ENCODE measurements at places on chromosomes 11 and 22.

DNA sequence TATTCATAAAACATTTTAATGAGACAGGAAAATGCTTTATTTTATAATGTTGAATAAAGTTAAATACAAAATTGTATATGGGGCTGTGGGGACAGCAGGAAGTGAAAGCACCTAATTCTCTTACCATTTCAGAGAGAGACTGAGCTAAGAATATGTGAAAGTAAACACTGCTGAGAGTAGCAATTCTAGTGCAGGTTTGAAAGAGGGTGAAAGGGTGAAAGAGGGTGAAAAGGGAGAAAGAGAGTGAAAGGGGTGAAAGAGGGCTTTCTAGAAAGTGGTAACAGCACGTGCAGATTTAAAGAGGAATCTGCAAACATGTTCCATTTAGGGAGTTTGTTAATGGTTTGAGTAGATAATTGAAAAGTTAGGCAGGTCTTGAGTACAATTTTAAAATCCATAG is 652.0 kb upstream of the CCDC90B start:
- no peak for DNase-seq

DNA sequence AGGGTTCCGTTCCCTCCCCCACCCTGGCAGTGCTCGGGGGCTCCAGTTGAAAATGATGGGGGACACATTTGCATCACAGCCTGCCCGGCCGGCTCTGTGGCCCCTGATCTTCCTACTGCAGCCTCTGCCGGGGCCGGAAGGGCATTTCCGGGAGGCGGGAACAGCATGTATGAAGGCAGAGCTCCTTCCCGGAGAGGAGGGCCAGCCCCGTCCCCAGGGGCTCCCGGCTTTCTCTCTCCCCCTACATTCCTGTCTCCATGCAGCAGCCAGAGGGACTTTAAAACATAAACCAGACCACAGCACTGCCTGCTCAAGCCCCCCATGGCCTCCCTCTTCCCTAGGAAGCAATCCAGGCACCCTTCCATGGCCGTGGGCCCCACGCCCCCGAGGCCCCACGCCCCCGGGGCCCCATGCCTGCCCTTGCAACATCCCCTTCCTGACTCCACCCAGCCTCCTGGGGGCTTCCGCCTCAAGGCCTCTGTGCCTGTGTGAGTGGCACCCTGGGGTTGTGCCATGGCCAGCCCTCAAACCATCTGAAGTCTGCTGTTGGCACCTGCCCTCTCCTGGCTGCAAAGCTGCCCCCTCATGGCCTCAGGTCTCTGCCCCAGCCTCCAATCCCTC is 73.1 kb downstream of the CDKN1C start:
- DNase-seq: no peak

DNA sequence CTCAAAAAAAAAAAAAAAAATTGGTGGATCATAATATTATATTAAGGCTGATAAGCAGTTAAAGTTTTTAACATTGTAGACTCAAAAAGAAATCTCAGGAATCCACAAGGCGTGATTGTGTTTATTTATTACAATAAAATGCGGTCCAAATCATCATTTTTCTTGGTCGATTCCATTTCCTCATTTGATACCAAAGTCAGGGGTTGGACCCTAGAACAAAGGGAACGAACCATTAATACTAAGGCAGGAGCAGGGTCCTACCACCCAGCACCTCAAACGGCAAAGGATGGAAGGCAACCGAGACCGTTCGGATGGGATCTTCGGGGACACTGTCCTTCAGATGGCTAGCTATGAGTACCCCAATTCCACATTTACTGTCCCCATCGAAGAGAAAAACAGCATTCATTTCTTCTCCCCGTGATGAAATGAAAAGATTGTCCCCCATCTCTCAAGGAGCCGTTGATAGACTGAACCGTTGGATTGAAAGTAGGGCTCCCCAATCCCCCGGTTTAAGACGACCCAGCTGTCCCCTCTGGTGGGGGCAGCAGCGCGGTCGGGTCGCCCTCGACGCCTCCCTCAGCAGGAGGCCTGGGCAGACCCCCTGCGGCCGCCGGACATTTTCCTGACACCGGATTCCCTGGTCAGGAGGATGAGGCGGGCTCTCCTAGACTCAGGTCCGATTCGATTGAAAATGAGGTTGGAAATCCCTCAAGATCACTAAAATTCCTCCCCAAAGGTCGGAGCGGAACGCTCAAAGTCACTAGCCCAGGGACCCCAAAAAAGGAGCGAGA is 607 bp downstream of the DMC1 start:
- DNase-seq: no peak

DNA sequence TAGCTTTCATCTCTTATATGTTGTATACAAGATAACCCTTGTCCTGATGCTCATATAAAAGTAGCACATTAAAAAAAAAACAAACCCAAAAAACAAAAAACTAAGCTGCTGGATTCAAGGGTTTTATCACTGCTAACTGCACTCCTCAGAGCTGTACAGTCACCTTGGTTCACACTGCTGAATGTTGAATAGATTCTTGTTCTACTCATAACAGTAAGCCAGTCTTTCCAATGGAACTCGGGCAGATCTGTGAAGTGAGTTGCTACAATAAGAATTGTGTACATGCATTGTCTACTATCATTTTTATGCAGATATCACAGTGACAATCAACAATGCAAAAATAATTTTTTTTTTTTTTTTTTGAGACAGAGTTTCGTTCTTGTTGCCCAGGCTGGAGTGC is 4.7 kb downstream of the HARBI1 start:
- DNase-seq: no peak

GRCh38 chr11:75301131-75301530 is 50.3 kb downstream of the ARRB1 start:
- no peak for DNase-seq

- no peak for DNase-seq
Observed at GRCh38 chr22:44573451-44573850, 75.4 kb upstream of the RTL6 start.

GRCh38 chr22:37862570-37863325 is 13.5 kb downstream of the EIF3L start:
- DNase-seq: no peak

DNA sequence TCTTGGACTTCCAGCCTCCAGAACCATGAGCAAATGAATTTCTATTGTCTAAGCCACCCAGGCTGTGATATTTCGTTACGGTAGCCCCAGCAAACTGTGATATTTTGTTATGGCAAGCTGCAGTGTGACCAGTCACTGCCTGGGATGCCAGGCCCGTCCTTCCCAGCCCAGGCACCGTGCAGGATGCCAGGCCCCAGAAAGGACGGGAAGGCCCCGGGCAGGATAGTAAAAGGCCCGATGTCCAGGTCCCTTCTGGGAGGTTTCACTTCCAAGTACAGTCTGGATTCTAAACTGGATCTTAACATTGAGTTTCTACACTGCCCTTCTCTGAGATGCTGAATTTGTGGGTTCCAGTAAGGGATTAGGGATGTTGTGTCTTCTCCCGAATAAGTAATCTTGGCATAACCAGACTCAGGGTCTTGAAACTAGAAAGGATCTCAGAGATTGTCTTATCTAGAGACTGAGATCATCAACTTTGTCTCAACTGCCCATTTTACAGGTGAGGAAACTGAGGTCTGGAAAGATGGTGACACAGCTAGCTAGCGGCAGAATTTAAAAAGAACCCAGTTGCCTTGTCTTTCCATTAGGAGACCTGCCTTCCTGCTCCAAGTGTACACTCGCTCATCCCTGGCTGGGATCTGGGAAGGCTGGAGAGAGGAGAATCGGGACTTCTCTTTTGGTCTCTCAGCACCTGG is 19.9 kb downstream of the RPUSD4 start:
- DNase-seq: no peak

DNA sequence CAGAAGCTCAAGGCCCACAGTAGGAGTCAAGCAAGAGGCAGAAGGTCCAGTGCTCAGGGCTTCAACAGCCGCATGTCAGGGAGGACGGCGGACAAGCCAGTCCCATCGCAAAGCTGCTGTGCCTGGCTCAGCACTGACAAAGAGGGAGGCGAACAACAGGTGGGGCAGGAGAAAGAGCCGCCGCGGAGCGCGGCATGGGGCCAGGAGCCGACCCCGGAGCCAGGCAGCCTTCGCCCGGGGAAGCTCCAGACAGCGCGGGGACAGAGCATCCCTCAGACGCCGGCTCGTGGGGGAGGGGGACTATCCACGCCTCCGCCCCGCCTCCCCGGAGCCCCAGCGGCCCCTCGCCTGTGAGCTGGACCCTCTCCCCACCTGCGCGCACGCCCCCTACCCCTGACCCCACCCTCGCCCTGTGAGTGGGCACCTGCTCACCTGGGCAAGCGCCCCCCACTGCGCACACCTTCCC is 369 bp downstream of the DHCR7 start:
- DNase-seq: no peak

DNA sequence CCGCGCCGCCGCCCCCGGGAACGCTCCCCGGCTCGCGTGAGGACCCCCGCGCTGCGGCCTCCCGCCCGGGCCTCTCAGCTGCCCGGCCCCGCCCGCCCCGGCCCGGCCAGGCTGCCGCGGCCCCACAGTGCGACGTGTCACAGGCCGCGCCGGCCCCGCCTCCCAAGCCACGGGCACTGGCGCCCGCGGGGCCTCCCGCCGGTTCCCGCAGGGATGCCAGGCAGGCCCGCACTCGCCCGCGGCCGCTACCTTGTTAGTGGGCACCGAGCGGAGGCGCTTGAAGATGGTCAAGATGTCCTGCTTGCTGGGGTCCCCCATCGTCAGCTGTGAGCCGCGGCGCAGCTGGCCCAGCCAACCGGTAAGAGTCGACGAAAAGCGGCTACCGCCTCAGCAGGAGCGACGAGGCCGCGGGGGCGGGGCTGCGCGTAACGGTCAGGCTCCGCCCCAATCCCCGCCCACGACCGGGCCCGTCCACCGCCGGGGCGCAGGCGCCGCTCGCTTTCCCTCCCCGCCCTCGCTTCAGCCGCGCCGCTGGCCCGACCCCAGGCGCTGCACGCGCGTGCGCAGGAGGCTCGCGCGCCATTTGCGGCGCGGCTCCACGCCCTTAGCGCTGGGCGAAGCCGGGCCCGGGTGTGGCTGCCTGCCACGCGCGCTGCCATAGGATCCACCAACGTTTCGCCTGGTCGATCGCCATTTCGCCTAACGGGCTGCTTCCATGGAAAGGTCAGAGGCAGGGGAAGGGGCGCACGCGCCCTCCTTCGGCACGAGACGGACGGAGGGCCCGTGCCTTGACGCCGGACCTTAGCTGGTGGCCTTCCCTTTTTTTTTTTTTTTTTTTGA is at the start of gene ARFGAP3:
Gene ARFGAP3, minus strand, starts transcription at position 409 of the 840 bp plus-strand sequence. Its CDS starts 91 bp downstream, at position 318.
- peak; percentile 48 for DNase-seq

GRCh38 chr22:44369293-44369661 is 56.5 kb upstream of the SHISAL1 start:
- no peak for DNase-seq

DNA sequence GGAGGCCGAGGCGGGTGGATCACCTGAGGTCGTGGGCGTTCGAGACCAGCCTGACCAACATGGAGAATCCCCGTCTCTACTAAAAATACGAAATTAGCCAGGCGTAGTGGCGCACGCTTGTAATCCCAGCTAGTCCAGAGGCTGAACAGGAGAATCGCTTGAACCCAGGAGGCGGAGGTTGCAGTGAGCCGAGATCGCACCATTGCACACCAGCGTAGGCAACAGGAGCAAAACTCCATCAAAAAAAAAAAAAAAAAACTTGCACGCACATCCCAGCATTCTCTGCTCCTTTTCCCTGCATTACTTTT is 934 bp upstream of the ATL3 start:
- DNase-seq: no peak

DNA sequence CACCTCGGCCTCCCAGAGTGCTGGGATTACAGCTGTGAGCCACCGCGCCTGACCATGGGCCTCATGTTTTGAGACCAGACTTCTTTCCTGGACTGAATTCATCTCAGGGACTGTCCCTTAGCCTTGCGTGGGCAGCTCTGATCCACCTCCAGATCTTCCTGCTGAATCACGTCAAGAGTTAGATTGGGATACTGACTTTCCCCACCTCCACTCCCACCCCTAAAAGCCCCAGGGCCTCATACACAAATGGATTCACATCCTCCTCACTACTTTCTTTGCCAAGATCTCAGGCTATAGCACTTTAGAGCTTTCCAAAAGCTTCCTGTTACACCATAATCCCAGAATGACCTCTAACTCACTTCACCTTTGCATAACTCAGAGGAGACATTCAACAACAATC is 12.1 kb downstream of the CCDC87 start:
- DNase-seq: no peak

DNA sequence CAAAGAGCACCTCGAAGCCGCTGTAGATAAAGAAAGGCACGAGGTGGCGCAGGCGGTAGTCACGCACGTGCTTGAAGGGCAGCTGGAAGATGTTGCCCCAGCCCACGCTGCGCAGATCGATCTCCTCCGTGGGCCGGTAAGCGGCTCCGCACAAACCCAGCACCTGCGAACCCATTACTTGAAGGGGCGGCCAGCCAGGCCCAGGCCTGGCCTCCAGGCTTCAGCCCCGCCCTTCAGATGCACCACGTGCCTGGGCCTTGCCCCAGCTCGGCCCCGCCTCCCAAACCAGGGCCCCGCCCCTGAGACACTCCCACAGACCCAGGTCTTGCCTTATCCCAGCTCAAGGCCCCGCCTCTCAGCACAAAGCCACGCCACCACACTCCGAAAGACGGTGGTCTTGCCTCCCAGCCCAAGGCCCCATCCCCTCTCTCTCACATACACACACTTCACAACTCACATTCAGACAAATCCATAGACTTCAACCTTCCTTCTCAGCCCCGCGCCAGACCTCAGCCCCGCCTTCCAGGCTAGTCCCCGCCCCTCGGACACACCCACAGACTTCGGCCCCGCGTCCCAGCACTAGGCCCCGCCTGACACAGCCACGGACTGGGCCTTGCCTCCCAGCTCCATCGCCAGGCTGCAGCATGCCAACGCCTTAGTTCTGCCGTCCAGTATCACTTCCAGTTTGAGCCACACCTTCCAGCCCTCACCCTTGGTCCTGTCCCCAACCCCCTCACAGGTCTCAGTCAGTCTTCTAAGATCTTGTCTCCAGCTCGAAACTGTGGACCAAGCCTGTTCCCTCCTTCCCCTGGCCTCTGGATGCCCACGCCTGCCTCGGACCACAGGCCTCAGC is 7.0 kb downstream of the UNC93B1 start:
- DNase-seq: no peak

DNA sequence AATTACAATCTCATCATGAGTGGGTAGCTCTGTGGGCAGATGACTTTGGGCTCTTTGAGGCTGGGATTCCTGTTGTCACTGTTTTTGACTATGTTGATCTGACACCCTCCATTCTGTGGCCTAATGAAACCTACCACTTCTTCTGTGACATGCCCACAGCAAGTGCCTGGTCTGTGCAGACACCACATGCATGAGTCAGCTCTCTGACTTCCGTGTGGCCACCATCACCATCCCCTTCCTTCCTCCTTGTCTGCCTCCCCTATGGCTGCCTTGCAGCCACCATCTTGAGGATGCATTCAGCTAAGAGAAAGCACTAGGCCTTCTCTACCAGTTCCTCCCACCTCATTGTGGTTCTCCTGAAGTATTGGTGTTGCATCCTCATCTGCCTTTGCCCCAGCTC is 15.3 kb upstream of the OR10V1 start:
- DNase-seq: no peak

DNA sequence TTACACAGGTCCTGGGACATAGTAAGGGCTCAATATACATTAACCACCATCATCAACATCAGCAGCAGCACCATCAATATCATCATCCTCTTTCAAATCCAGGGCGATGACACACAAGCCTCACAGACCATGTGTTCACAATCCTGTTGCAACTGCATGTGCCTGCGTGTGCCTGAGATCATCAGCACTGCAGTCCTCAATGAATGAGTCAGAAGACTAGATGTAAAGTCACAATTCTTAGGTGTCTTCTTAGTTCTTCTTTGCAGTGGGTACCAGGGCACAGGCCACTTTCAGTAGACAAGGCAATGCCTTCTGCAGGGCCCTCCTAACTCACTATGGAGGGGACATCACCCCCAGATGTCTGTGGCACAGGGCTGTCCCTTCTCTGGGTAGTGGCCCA is 111.1 kb downstream of the MYO18B start:
- DNase-seq: no peak

GRCh38 chr11:1486054-1486825 is at the start of gene MOB2:
TSS of gene MOB2 (minus strand) at chr11:1486779. CDS start at chr11:1486556, 223 bp downstream.
- no peak for DNase-seq

Data from non-pigmented ciliary epithelial cell (primary cell).